Stimulated activated CD8-positive, alpha-beta memory T cell treated with anti-CD3 and anti-CD28 coated beads, Interleukin-15, amount 100 ng/mL, for 24 hours (primary cell): ENCODE measurements at places on chromosomes 13 and 19.

- DNase-seq, result no peak
These were observed 31.2 kb upstream of the EPHX3 start for GRCh38 chr19:15263361-15263985.

DNA sequence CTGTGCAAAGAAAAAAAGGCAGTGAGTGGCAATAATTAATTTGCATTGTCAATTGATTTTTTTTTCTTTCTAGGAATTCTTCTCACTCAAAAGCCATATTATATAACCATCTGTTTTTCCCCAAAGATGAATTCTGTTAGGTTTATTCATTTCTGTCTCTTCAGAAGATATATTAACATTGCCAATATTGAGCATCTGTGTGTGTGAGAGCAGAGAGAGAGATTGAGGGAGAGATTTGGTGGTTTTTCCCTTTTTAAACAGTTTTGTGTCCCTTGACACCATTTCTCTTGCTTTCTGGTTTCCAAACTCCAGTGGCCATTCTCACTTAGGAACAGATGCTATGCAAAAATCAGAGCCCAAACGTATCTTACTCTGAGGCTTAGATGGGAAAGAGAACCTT lies 112.5 kb downstream of the LACC1 start:
- DNase-seq, result no peak

DNA sequence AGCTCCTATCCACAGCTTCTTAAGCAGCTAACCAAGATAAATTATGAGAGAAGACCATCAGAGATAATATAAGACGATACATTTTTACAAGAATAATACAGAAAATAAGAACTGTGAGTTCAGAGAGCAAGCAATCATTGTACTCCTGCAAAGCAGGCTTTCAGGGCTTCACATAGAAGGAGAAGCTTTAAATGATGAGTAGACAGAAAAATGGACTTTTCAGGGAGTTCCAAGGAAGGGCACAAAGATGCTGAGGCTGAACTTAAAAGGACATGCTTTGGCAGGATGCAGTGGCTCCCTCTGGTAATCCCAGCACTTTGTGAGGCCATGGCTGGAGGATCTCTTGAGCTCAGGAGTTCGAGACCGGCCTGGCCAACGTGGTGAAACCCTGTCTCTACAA lies 159.5 kb downstream of the POU4F1 start:
- no peak for DNase-seq

- no peak for DNase-seq
These were observed 9.6 kb upstream of the NFIC start for GRCh38 chr19:3356805-3357204.
